Esophagus squamous epithelium (tissue), 5 donors: ENCODE measurements at places on chromosomes 6 and 20.

DNA sequence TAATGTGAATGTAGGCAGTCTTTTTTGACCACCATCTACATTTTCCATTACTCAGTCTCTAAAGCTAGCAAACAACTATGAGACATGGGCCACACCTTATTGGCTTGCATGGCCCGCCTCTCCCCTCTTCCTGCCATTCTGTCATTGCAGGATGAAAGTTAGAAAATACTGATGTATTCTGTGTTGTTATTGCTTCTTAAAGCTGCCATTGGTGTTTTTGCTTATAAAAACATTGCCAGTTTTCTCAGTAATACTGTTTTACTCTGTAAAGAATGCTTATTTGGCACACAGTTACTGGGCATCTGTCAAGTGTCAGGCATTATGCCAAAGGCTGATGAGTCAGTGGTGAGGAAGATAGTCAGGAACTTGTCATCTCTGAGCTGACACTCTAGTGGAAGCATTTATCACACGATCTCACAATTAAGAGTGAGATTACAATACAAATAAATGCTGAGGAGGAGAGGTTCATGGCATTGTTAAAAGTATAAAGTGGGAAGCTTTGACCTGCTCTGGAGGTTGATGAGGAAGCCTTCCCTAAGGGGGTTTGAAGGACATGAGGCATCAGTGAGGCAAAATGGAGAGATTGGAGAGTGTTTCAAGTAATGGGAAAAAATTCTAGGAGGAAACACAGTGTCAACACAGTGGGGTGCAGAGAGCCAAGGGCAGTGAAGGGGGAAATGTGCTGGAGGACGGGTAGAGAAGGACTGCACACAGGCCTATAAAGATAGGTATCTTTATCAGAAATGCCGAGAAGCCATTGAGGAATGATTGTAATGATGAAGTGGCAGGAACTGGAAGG lies 14.7 kb downstream of the KLHL32 start:
- no peak for DNase-seq

- DNase-seq: no peak
These were observed 388.5 kb downstream of the ZFAND3 start for GRCh38 chr6:38208028-38208427.

DNA sequence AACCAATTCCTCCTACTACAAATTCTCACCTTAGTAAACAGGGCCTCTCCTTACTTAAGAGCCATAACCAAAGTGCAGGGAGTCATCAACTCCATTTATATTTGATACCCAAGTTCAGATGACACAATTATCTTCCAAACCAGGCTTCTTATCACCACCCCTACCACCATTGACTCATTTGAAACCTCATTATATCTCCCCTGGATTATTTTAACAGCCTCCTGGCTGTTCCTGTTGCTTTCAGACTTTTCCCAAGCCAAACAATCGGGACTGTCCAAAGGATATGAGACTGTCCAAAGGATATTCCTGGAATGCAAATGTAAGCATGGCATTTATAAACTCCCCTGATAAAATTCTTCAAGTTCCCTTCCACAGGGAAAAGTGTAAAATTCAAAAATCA lies 394.3 kb downstream of the MAFB start:
- DNase-seq: no peak

GRCh38 chr6:170005665-170006064 lies 254.2 kb downstream of the ERMARD start:
- DNase-seq: no peak

DNA sequence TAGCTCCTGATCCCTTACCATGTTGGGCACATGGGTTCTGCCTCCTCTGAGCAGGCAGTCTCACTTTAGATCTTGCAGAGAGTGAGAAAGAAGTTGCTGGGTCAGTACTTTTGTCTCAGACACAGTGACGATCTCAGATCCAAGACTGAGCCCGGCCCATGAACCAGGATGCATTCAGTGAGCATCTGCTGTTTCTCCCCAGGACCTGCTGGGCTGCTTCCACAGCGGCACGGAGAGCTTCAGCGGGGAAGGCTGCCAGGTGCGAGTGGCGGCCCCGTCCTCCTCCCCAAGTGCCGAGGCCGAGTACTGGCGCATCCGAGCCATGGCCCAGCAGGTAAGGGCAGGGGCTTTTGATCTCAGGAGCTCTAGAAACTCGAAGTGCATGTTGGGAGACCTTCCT lies 53.9 kb upstream of the SMIM28 start:
- DNase-seq: no peak

- no peak for DNase-seq
These were observed 11.5 kb downstream of the DHX35 start for GRCh38 chr20:38973645-38974044.

GRCh38 chr20:41045671-41046070 lies 17.0 kb downstream of the TOP1 start:
- no peak for DNase-seq
